ENCODE measurements at places on chromosomes 16 and 17.

- no peak for DNase-seq
These were observed 13.4 kb downstream of the ITPRIPL2 start for GRCh38 chr16:19127205-19127604.

GRCh38 chr17:6567528-6568183 is 11.3 kb upstream of the PITPNM3 start:
- no peak for DNase-seq

GRCh38 chr16:47624563-47624962 is 163.4 kb downstream of the PHKB start:
- no peak for DNase-seq

DNA sequence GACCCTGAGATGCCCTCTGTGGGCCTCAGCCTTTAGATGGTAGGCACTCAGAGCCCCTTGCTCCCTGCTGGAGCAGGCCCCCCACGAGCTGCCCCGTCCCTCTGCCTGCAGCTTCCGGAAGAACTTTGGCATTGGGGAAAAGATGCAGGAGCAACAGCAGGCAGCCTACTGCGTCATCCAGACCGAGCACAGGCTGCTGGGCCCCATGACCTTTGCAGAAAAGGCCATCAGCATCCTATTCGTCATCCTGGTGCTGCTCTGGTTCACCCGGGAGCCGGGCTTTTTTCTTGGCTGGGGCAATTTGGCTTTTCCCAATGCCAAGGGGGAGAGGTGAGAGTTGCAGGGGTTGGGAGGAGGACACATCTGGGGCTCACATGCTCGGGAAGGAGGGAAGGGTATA is 12.7 kb upstream of the FOXN1 start:
- DNase-seq, result no peak

DNA sequence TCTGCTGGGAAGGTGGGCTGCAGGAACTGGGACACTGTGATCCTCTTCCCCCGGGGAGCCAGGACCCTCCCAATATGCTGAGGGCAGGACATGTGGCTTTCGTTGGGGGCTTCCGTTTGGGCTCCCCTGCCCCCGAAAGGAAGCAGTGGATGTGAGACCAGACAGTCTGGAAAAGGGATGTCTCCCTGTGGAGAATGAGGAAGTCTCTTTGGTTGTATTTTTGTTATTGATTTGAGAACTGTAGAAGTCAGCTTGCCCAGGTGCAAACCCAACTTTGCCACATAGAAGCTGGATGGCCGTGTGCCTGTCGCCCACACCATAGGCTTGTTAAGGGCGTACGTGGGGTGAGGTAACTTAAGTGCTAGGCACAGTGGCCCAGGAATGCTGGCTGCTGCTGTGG is 18.8 kb downstream of the LLGL2 start:
- DNase-seq, result no peak

DNA sequence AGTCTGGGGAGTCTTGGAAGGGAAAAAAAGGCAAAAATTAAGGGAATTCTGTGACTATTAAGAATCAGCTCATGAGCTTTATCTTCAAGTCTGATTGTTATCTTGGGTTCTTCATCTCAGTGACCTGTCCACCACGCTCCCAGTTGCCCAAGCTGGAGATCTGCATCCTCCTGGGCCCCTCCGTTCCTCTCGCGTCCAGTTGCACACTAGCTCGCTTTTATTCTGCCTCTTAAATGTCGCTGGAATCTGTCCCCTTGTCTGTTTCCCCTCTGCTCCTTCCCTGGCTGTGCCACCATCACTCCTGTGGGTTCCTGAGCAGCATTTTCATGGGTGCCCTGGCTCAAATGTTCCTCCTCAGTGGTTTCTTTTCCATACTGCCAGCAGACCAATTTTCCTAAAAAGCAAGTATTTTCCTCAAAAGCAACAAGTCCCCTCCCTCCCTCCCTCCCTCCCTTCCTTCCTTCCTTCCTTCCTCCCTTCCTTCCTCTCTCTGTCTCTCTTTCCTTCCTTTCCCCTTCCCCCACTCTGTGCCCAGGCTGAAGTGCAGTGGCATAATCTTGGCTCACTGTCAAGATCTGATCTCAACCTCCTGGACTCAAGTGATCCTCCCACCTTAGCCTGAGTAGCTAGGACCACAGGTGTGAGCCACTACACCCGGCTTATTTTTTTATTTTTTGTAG is 1.4 kb downstream of the ENDOV start:
- no peak for DNase-seq

GRCh38 chr17:71846561-71847110 is 274.2 kb upstream of the SOX9 start:
- DNase-seq, result no peak

DNA sequence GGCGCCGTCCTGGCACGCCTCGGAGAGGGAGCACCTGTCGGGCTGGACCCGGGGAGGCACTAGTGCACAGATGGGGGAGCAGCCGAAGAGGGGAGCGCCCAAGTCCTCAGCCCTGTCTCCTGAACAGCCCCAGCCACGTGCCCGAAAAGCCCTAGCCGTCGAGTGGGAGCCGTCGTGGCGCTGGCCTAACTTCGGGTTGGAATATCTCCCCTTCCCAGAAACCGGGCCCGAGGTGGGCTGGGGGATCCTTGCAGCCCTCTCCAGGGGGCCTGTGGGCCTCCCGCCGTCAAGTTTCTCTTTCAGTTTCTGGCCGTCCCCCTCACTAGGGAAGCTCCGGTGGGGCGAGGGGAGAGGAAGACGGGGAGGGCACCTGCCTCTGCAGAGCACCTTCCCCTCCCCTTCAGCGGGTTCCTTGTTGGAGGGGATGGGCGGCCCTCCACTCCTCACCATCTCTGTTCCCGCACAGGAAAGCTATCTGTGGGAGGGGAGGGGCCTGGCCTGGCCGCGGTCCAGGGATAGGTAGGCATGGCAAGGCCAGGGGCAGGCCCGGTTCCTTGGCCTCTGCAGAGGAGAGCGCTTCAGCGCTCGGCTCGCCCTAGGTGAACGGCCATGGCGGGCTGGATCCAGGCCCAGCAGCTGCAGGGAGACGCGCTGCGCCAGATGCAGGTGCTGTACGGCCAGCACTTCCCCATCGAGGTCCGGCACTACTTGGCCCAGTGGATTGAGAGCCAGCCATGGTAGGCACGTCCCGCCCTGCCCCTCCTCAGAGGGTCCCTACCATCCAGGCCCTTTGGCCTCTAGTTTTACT is 709 bp downstream of the STAT5A start:
- peak; percentile 63 for DNase-seq

- no peak for DNase-seq
These were observed 17.4 kb downstream of the UBN1 start for GRCh38 chr16:4864728-4865127.

DNA sequence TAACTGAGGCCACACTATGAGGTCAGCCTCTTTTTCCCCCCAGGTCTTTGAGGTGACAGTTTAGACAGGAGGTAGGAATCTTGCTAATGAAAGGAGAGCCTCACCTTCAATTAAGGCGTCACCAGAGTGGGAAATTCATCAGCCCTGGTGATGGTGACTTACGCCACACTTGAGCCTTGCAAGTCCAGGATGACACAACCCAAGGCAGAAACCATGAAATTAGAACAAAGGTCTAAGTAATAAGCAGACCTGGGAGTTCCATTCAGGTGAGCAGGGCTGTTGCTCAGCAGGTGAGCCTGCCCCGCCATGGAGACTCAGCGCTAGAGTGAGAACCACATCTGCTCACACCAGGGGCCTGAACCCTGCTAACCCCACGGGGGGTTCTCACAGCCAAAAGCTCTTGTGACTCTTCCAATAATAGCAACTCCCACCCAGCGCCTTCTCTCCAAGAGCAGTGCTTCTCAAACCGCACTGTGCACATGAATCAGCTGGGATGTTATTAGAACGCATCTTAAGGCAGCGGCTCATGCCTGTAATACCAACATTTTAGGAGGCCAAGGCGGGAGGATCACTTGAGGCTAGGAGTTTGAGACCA is 28.7 kb upstream of the KIFC3 start:
- DNase-seq, result no peak

GRCh38 chr16:74738816-74739215 is 35.8 kb downstream of the FA2H start:
- no peak for DNase-seq

DNA sequence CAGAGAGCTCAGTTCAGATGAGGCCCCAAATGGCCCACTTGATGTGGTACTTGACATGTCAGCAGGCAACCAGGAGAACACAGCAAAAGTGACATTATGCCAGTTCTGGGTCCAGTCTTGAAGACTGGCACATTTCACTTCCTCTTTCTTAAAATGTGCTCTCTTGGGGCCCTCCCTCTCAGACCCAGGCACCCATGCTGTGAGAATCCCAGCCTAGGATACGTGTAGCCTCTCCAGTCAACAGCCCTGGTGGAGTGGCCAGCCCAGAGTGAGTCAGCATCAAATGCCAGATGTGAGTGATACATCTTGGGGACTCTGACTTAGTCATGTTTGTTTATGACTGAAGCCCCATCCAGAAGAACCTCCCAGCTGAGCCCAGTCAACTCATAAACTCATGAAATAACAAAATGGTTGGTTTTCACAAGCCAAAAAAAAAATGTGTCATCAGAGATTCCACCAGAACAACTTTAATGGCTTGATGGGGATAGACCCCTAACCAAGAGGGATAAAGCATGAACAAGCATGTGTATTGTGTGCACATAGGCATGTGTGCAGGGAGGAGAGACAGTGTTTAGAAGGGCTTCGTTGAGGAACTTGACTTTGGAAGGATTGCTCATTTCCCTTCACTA is 82.5 kb upstream of the TNRC6C start:
- no peak for DNase-seq

Measured in stimulated activated CD8-positive, alpha-beta memory T cell treated with anti-CD3 and anti-CD28 coated beads, Interleukin-15, amount 100 ng/mL, for 4 hours (primary cell).